Testis (tissue), 5 donors: ENCODE measurements at places on chromosomes 13 and 19. TPM values are rescaled to one million over a fixed set of nuclear protein-coding genes. Genes with fewer than 3 reads are reported as not detected.

The SMIM44 gene
- total RNA-seq, result not detected

The AP1M2 gene
- 7.7 TPM for total RNA-seq

DNA sequence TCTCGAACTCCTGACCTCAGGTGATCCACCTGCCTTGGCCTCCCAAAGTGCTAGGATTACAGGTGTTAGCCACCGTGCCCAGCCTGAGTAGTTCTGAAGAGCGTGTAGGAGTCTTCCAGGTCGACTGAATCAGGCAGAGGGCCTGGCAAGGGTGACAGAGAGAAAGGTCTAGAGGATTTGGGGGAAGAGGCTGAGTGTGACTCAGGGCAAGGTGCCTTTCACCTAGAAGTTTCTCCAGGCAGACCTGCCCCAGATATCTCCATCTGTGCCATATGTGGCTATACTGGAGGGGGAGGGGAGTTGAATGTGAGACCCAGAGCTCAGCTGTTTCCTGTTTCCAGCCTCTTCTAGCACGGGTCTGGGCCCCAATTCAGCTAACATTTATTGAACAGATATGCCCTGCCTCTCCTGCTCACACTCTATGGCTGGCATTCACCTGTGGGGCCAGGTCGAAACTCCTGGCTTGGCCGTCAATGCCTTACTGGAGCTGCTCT, 1.3 kb downstream of the CCDC159 start:
- DNase-seq, result no peak

- peak; percentile 74 for DNase-seq
Observed at GRCh38 chr19:18848878-18849661, 17.3 kb downstream of the UPF1 start.

- DNase-seq, result peak; percentile 67
Observed at GRCh38 chr13:36736119-36736726, 62.4 kb downstream of the SERTM1 start.

DNA sequence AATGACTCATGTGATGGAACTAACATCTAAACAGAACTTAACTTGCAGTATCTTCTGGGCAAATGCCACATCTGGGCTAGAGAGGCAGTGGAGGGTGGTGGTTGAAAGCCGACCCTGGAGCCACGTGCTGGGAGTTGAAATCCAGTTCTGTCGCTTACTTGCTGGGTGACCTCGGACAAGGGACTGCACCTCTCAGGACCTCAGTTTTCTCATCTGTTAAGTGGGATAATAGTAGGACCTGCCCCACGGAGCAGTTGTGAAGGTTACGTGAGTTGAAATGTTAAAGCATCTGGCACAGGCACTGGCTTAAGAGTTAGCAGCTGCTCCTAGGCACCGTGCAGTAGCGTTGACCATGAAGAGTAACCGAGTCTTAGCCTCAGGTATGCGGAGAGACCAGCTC, 76.1 kb downstream of the SIPA1L3 start:
- DNase-seq, result no peak
